Left colon (tissue), 2 donors: ENCODE measurements at places on chromosomes 7 and 10. TPM values are rescaled to one million over a fixed set of nuclear protein-coding genes. Genes with fewer than 3 reads are reported as not detected.

- DNase-seq: no peak
Measured at GRCh38 chr7:2700141-2700850, 12.3 kb downstream of the AMZ1 start.

- DNase-seq: no peak
Measured at GRCh38 chr7:91367812-91368578, 103.8 kb downstream of the FZD1 start.

DNA sequence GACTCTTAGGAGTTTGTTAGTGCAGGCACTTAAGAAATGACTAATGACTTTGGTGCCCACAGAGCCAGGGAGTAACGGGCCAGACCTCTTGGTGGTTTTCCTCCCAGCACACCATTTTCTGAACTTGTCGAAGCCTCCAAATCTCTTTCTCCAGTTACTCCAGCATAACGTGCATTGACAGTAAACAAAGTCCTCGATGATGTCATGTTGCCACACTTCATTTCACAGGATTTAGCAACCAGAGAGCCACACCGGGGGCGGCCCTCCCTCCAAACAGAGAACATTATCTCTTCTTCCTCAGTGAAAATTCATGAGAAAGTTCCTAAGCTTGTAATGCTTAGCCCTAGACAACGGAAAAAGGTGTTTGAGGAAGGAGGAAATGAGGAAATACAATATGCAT is 4.0 kb upstream of the SVOPL start:
- DNase-seq: no peak

- no peak for DNase-seq
Measured at GRCh38 chr10:75108684-75109458, 2.6 kb upstream of the SAMD8 start.

Gene LIPF
- not detected for total RNA-seq

Gene SKIDA1
- total RNA-seq: 0.95 TPM

Gene OR2A12
- not detected for total RNA-seq

Gene SHLD2
- total RNA-seq: 31.3 TPM

Gene OR2A1
- not detected for total RNA-seq

Gene TMEM72
- total RNA-seq: 25.0 TPM
